ENCODE measurements at places on chromosomes 7 and 10.

- H3K36me3 ChIP-seq, result no peaks in the 10 kb centered on the region
- H3K4me3 ChIP-seq, result no peak overlapping the region
- DNase-seq, result no peak
- no peaks in the 10 kb centered on the region for H3K4me1 ChIP-seq
- H3K27ac ChIP-seq, result no peak overlapping the region
- H3K27me3 ChIP-seq, result no peaks in the 10 kb centered on the region
These were observed 36.0 kb downstream of the MAT1A start for GRCh38 chr10:80253266-80253962.

DNA sequence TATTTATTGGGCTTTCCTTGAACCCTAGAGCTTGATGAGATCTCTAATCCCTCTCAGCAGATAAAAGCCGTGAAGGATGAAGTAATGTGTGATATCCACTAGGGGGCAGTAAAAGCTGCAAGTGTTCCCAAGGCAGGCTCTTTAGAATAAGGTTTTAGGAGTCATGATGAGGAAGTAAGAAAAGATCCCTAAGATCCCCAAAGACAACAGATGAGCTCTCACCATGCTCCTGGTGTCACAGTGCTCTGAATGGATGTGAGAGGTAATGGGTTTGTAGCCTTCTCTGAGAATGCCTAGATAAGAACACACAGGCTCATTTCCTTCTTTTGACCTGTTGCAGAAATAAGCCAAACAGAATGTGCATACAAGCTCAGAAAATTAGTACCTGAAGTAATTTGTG, 70.4 kb upstream of the ITPRID1 start:
- no peak overlapping the region for H3K4me3 ChIP-seq
- H3K27ac ChIP-seq, result no peak overlapping the region
- H3K27me3 ChIP-seq, result peaks cover 3% of the 10 kb centered on the region

DNA sequence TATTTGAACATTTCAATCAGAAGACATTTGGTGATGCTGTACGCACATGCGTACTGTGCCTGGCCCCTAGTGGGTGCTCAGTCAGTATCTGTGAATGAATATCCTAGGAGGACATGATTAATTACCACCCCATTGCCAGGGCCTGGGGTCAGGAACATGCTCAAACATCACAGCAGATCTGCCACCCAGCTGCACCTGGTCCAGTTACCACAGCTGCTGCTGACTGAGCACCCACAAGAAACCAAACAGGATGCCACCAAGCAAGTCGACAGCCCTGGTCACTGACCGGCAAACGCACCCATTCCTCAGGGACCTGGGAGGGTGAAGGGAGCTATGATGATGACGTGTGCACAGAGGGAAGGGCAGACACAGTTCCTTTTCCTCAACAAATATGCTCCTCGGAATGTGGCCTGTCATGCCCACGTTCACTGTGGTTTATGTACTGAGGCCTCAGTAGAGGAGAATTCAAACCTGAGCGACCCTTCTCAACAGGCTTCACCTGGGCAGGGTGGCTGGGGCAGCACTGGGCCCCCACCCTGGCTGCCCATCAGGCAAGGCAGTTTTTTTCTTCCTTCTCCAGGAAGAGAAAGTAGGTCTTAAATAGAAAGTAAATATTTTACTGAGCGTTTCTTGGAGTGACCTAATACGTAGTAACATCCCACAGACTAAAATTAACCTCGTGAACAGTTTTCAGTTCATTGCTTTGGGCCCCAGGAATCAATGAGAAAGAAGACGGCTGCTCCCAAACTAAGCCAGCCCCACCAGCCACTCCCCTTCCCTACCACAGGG, 13.4 kb downstream of the CTBP2 start:
- no peak overlapping the region for H3K27ac ChIP-seq
- H3K27me3 ChIP-seq, result no peaks in the 10 kb centered on the region
- H3K4me1 ChIP-seq, result no peaks in the 10 kb centered on the region
- DNase-seq, result peak; percentile 11
- H3K36me3 ChIP-seq, result peaks cover 6% of the 10 kb centered on the region
- no peak overlapping the region for H3K4me3 ChIP-seq

GRCh38 chr7:26930201-26930600, 65.8 kb upstream of the SKAP2 start:
- peaks cover 11% of the 10 kb centered on the region for H3K27me3 ChIP-seq
- H3K4me1 ChIP-seq, result no peaks in the 10 kb centered on the region
- no peaks in the 10 kb centered on the region for H3K36me3 ChIP-seq
- no peak overlapping the region for H3K27ac ChIP-seq
- no peak overlapping the region for H3K4me3 ChIP-seq

GRCh38 chr10:71569775-71570588, 149.6 kb downstream of the C10orf105 start:
- peak; percentile 77 for DNase-seq
- H3K27me3 ChIP-seq, result peaks cover 3% of the 10 kb centered on the region

GRCh38 chr7:151385626-151386300, 24.1 kb downstream of the WDR86 start:
- no peak overlapping the region for H3K27ac ChIP-seq
- no peak for DNase-seq
- H3K36me3 ChIP-seq, result 0 out of 2 replicates have a peak, but pooled peaks cover 3% of the 10 kb centered on the region
- no peak overlapping the region for H3K4me3 ChIP-seq

DNA sequence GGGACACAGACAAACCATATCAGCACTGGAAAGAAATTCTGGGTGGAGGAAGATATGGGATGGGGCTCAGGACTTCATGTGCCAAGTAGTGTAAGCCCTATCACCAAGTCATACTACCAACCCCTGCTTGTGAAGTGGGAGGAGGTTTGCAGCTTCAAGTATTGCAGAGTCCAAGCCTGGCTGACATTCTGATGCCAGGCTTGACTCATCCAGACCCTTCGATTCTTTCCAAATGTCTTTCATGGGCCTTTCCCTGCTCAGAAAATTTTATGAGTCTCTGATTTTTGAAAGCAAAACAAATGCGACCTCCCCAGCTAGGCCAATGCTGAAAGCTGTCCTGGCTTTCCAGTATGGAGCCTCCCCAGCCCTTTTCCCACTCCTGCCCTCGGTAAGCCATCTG, 45.1 kb upstream of the SMNDC1 start:
- no peaks in the 10 kb centered on the region for H3K4me1 ChIP-seq
- no peak overlapping the region for H3K4me3 ChIP-seq
- no peaks in the 10 kb centered on the region for H3K36me3 ChIP-seq
- H3K27me3 ChIP-seq, result peaks cover 16% of the 10 kb centered on the region
- no peak overlapping the region for H3K27ac ChIP-seq
- DNase-seq, result no peak
